Inflammatory macrophage (primary cell): ENCODE measurements at places on chromosomes 5 and 9.

DNA sequence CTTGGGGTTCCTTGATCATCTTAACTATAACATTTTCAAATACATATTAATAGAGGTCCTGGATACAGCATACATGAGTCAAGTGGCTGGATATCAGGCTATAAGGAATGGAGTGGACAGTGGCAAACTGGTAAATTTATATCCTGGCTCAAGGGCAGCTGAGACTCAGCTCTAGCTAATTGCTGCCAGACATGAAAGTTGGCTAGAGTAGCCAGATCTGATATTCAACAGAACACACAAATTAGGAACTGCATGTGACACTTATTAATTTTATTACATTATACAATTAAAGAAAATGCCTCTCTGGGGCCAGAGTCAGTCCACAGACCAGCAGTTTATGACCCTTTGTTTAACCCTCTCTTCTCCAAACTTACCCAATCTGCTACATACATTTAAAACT, 206.5 kb downstream of the KCTD16 start:
- DNase-seq = no peak

GRCh38 chr5:172846249-172846648, 12.2 kb downstream of the ERGIC1 start:
- no peak for DNase-seq

DNA sequence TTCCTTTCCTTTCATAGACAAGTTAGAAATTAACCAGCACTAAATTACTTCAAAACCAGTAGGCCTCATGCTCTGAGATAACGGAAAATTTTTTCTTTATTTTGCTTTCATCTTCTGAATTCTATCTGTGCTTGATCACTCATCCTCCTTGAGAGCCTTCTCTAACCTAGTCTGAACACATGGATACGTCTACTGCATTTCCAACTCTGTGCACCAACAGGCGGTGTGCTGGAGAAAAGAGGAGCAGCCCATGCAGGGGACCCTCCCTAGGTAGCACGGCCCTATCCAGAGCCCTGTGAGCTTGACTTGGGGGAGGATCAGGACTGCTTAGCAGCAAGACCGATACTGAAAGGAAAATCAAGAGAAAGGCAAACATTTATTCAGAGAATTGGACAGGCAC, 149.8 kb downstream of the AUH start:
- DNase-seq = no peak

GRCh38 chr9:134605351-134605965, 36.1 kb upstream of the COL5A1 start:
- no peak for DNase-seq

GRCh38 chr9:117400171-117400570, 14.7 kb downstream of the ASTN2 start:
- no peak for DNase-seq

GRCh38 chr5:134979416-134979815, 11.7 kb downstream of the CATSPER3 start:
- no peak for DNase-seq

DNA sequence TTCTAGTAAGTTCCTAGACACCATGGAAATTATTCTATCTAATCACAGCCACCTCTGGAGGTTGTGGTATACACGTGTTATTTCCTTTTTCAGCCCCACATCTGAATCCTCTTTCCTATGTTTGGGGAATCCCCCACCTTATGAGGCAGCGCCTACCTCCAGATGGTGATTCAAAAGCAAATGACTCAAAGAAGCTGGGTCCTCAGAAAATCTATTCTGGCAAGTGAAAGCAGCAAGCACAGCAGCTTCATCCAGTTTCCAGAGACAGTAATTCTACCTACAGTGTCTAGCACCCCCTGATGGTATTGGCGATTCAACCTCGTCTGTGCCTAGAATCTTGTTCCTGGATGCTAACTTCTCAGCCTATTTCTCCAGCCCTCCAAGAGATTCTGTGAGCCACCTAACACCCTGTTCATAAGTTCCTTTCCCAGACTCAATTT, 43.0 kb downstream of the STRBP start:
- peak; percentile 24 for DNase-seq

DNA sequence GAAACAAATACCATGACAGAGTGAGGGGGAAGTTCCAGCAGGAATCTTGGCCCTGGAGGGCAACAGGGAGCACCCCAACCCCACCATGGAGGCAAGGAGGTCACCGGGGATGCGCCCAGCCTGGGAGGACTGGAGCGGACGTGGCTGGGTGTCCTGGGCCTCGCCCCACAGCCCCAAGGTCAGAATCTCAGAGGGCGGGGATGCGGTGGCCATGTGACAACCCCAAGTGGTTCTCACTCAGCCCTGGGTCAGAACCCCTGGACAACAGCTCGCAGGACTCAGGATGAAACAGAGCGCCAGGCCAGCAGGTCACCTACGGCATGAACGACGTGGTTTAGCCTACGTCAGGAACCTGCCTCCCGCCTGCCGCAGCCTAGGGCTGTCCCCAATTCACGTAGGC, 64.0 kb upstream of the ZNF354A start:
- no peak for DNase-seq

DNA sequence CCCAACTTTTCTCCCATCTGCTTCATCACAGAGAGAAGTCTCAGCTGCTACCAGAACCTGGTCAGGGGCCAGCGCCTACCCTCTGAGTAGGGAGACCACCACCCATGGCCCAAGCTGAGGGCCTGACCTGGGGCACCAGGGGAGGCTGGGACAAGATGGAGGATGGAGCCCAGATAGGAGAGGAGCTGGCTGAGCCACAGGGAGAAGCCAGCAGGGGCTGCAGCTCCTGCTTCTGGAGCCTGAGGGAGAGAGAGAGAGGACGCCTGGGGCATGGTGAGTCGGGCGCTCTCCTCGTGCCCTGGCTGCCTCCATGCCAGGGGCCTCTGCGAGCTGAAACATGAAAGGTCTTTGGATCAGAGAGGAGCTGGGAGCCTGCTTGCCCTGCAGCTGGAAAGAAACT, 1.4 kb upstream of the FOXI1 start:
- no peak for DNase-seq

- no peak for DNase-seq
Measured at GRCh38 chr9:15485836-15486666, 24.7 kb downstream of the PSIP1 start.

GRCh38 chr9:74576176-74576575, 79.0 kb downstream of the RORB start:
- no peak for DNase-seq

GRCh38 chr9:89686126-89686525, 81.3 kb downstream of the GADD45G start:
- DNase-seq = no peak

GRCh38 chr9:93846349-93846748, 108.8 kb downstream of the BARX1 start:
- DNase-seq = no peak

DNA sequence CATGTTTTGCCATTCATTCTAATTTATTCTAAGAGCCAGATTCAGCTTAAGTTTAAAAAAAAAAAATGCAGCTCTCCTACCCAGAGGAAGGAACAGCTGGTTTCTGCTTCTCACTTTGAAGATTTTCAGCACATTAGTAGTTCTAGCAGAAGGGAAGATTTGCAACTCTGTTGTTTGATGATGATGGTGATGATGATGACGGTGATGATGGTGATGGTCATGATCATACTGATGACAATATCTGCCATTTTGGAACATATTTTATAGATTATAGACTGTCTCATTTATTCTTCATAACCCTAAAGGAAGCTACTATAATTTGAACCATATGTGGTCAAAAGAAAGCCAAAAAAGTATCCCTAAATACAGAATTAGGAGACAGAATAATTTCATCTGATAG, 7.9 kb upstream of the MED10 start:
- DNase-seq = no peak

DNA sequence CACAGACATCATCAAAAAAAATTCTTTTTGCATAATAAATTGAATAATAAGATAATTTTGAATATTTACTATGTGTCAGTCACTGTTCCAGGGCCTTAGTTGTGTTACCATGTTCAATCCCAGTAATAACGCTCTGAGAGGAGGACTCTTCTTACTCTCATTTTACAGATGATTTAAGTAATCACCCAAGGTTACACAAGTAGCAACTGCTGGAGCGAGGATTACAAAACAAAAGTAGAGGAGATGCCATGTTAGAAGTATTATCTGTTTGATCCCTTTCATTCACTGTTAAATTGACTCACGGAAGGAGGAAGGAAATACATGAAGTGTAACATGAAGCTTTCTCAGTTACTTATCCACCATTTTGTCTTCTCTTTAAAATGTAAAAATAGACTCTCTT, 412.8 kb downstream of the NFIB start:
- DNase-seq = no peak

DNA sequence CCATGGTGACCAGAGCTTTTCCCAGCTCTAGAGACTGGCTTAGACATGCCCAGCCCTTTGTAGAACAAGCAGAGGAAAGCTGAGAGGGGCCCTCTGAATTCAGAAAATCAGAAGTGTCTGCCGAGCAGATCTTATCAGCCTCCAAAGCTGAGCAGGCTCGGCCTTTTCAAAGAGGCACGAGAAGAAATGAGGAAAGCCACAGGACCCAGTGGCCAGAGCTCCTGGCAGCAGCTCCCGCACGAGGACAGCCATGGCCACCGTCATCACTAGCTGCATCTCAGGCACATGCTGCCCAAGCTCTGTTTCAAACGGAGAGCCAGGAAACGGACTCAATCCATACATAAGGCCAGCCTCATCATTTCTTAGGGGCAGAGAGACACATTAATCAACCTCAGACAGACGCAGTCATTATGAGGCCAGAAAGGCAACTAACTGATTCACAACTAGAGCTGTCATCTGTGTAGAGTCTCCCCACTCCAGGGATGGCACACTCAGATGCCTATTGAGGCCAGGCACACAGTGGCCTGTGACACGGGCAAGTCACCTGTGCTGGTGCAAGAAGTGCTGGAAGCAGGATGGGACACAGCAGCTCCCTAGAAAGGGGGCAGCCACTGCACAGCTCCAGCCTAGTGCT, 194.7 kb downstream of the FRMD3 start:
- no peak for DNase-seq

- DNase-seq = no peak
Measured at GRCh38 chr5:96280946-96281393, 152.1 kb downstream of the PCSK1 start.

DNA sequence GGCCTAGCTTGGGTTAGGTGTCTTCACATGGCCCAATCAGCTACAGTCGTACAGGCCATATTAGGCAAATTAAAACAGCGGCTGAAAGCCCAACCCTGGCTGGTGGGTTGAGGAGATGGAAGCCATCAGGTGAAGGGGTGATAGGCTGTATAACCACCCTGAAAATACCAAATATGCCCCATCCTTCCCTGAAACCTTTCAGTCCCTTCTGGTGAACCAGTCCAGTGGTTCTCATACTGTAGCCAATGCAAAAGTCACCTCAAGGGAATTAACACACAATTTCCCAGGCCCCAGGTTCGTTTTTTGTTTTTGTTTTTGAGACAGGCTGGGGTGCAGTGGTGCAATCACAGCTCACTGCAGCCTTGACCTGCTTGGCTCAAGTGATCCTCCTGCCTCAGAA, 19.8 kb upstream of the KCNV2 start:
- no peak for DNase-seq

DNA sequence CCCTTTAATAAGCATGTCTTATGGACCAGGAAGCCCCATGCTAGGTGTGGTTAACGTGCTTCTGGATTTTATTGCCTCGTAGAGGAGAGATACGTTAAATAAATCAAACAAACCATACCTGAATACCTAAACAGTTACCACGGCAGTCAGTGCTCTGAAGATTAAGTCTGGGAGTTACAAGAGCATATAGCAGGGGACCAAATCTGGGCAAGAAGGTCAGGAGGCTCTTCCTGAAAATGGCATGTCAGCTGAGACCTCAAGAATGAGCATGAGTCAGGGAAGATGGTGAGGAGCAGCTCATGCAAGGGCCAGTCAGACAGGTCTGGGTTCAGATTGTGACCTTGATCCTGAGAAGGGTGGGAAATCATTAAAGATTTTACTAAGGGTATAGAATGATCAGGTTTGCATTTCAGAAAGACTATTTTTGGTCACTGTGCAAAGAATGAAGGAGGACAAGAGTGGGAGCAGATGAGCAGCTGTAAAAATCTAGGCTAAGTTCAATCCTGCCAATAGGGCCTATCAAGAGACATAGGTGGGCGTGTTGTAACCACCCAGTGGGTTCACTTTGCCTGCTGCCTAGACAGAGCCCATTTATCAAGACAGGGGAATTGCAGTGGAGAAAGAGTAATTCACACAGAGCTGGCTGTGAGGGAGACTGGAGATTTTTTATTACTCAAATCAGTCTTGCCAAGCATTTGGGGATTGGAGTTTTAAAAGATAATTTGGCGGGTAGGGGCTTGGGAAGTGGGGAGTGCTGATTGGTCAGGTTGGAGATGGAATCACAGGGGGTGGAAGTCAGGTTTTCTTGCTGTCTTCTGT, 4.8 kb upstream of the ZNF366 start:
- peak; percentile 67 for DNase-seq

DNA sequence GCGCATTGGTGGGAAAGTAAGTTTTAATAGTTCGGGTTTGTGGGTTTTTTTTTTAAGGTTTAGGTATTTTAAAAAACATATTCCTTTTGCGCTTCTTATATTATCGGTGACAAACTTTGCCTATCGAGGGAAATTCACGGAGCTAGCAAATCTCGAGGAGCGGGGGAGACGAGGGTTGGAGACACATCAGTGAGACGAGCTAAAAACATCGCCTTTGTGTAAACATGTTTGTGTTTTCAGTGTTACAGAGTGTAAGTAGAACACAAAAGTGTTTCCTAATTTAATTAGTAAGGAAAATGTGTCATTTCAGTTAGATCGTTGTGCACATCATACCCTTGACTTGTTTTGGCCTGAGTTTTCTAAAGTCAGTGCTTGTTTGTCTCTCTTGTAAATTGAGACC, 945 bp downstream of the BTF3 start:
- no peak for DNase-seq

DNA sequence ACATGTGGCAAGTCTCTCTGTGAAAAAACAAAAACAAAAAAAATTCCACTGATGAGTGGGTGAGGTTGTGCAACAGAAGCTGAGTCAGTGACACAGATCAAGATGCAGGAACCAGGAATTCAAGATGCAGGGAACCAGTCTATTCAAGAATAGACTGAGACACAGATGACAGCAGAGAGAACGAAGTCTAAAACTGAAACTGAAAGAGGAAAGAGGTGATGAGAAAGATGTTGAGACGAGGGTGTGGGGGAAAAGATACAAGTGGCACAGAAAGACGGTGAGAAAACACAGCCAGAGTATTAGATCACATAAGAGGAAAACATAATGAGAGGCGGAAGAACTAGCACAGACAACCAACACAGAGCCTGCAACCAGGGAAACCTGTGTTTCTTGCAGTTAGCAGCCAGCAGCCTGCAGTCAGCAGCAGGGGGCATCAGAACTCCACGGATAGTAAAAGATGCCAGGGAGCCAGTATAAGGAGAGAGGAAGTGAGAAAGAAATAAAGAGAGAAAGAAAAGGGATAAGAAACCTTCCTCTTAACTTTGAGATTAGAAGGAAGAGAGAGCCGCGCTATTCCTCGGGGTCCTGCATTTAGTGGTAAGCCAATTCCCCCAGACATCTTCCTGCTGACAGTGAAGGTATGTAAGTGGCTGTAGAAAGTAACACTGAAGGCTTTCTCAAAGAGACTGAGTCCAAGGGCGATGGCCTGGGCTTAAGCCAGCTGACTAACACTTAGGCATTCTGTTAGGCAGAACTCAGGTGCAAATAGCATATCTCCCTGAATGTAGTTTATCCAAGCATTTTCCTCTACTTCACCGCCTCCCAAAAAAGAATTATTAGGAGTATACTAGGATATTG, 79.0 kb downstream of the TLR4 start:
- peak; percentile 80 for DNase-seq

- no peak for DNase-seq
Measured at GRCh38 chr5:151953833-151954232, 29.2 kb upstream of the GLRA1 start.

- no peak for DNase-seq
Measured at GRCh38 chr5:180915924-180916323, 17.0 kb downstream of the BTNL8 start.
